ENCODE measurements at places on chromosomes 6 and 20.

GRCh38 chr20:53405139-53405538, 188.5 kb downstream of the ZNF217 start:
- DNase-seq: no peak

DNA sequence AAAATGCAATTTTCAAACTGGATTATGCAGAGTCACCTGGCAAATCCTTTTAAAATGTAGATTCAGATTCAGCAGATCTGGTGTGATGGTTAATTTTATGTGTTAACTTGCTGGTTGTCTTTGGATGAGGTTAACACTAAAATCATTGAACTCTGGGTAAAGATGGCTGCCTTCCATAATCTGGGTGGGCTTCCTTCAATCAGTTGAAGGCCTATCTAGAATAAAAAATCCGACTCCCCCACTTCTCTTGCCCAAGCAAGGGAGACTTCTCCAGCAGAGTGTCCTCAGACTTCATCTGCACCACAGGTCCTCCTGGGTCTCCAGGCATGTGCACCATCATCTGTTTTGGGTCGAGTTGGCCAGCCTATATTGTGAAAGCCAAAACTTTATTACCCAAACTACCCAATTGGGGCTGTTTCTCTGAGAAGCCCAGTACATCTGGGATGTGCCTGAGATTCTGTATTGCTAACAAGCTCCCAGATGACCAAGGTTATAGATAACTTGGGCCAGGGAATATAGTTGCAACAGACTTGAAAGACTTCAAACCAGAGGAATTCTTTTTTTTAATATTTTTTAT, 1.6 kb upstream of the SLC17A5 start:
- DNase-seq: no peak

DNA sequence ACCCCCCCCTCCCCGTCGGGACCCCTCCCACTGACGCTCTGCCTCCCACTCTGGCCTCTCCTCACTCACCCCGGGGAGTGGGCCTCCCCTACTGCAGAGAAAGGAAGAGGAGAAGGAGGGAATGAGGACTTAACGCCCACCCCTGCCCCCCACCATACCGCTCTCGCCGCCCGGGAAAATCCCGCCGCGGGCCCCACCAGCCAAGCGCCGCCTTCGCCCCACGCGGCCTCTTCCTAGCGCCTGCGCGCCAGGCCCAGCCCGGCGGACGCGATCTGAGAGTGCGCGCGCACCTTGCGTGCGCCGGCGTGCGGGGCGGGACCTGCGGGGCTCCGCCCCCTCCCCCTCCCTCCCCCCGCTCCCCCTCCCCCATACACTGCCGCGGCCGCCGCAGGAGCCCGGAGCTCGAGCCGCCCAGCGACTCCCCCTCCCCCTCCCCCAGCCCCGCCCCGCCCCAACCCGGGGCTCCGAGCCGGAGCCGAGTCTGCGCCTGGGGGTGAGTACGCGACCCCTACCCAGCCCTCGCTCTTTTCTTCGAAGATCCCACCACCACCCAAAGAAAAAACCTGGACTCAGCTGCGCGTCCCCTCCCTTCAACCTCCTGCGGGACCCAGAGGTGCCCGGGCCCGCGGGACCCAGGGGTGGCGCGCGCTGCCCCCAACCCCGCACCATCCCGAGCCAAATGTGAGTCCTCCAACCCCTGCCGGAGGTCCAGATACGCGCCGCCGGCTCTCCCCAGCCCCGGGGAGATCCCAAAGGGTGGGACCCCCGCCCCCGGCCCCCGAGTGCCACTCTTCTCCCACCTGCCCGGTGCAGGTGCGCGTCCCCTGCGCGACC, at the start of the genes MRPL14 and TMEM63B:
MRPL14 (minus strand) TSS at position 267 of the 834 bp plus-strand sequence. CDS start 10,841 bp downstream, outside the sequence.
TMEM63B (plus strand) TSS at position 369 of the 834 bp plus-strand sequence. CDS start 7,031 bp downstream, outside the sequence.
- no peak for DNase-seq

GRCh38 chr6:168964138-168964835, 289.4 kb downstream of the THBS2 start:
- DNase-seq: no peak

DNA sequence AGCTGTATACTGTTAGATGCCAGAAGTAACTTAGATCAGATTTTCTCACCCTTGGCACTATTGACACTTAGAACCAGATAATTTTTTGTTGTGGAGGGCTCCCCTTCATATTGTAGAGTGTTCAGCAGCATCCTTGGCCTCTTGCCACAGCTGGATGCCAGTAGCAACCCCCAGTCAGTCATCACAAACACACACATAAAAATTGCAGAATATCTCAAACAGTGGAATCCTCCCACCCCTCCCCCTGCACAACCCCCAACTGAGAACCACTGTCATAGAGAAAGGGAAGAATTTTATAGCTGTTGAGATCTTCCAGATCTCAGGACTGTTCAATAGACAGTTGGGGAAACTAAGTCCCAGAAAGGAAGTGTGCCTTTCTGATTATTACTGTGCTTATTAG, 81.2 kb upstream of the VSTM2L start:
- no peak for DNase-seq

Measured in keratinocyte (primary cell).